ENCODE measurements at places on chromosomes 3 and 15.

DNA sequence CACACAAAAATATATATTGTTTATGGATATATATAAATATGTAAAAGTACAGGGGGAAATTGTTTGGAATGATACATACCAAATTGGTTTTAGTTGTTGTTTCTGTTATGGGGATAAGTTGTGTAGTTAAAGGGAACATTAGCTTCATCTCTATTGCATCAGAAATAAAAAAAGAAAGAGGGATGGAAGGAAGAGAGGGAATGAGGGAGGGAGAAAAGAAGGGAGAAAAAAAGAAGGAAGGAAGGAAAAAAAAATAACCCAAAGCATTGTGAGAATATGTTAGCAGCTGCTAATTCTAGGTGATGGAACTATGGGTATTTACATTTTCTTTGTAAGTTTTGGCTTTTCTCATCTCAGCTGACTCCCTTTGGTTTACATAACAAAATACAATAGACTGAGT lies 1.3 kb downstream of the CCR8 start:
- peak overlapping the region; percentile 60 for H3K27ac ChIP-seq
- no peak for DNase-seq
- H3K4me1 ChIP-seq, result peaks cover 66% of the 10 kb centered on the region
- H3K27me3 ChIP-seq, result no peaks in the 10 kb centered on the region
- H3K4me3 ChIP-seq, result peak overlapping the region; percentile 66

DNA sequence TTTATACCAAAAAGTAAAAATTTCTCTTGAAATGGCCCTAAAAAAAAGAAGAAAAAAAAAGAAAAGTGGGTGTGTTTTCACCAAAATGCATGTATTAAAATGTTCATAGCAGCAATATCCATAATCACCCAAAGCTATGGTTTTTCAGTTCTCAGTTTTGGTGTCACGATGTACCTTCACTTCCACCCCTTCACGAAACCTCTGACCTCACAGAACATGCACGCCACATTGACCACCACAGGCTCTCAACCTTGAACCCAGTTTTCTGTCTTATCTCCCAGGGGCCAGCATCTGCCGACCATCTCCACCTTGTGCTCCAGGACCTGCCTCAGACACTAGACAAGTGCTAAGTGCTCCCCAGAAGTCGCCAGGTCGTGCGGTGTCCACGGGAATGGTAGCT lies 30.4 kb downstream of the COLQ start:
- H3K4me1 ChIP-seq, result peaks cover 12% of the 10 kb centered on the region
- peaks cover 1% of the 10 kb centered on the region for H3K27me3 ChIP-seq
- no peak overlapping the region for H3K27ac ChIP-seq
- DNase-seq, result no peak

DNA sequence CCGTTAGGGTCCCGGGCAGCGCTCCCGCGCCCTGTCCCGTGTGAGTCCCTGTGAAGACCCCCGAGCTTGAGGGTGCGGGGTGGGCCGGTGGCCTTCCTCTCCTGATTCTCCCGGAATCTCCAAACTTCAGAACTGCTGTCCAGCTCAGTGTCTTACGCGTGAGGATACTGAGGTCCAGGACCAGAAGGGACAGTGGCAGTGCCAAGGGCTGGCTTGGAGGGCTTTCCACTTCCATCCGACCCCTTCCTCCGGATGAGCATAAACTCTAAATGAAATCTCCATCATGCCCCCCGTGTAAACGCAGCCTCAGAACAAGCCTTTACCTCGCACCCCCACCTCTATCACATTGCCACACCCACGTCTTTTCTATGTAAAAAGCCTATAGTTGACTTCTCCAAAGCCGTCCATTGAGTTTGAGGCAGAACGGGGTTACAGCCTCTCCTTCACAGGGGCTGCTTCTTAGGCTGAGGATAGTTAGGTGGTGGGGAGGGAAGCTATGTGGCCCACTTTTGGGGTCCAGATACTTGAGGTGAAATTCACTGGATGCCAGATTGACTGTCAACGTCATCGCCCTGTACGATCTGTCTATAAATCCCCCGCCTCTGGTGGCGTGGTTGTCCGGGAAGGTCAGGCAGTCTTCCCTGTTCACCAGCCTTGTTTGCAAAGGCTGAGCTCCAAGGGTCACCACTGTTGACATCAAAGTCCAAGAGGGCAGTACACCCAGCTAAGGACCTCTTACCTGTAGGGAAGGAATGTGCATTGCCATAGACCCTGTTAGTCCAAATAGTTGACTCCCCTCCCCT lies 1.1 kb downstream of the EDEM1 start:
- no peaks in the 10 kb centered on the region for H3K27me3 ChIP-seq
- H3K36me3 ChIP-seq, result peaks cover 52% of the 10 kb centered on the region
- peaks cover 36% of the 10 kb centered on the region for H3K4me1 ChIP-seq
- peak overlapping the region; percentile 100 for H3K27ac ChIP-seq
- peak overlapping the region; percentile 99 for H3K4me3 ChIP-seq

DNA sequence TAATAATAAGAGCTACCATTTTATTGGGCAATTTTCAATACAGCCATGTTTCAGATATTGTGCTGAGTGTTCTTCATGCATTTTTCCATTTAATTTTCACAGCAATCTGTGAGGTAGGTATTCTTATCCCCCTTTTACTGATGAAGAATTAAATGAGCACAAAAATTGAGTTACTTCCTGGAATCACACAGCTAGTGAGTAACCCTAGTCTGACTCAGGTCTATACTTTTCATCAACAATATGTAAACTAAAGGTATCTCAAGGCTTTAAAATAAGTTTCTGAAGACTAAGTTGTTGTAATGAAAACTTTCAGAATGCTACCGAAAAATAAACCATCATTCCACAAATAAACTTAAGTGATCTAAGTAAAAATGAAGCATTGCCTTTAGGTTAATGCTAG lies 22.3 kb downstream of the HACD2 start:
- no peaks in the 10 kb centered on the region for H3K27me3 ChIP-seq
- no peak overlapping the region for H3K27ac ChIP-seq
- DNase-seq, result no peak

DNA sequence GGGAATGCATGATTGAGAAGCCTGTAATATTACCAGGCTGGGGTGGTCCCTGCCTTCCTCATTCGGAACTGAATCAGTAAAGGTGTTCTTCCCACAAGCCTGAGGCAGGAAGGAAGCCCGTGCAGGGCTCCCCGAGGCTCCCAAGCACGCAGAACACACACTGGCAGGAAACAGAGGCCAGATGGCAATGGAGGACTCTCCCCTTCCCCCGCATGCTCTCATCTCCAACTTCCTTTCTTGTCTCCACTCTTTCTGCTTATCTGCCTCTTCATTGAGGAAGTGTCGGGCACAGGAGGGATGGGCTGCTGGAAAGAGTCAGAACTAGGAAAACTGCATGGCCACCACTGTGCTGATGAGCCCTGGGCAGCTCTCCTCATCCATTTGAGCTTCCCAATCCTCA lies 123.5 kb downstream of the NUP210 start:
- no peak for DNase-seq
- peaks cover 10% of the 10 kb centered on the region for H3K27me3 ChIP-seq
- H3K36me3 ChIP-seq, result no peaks in the 10 kb centered on the region
- H3K4me1 ChIP-seq, result peaks cover 4% of the 10 kb centered on the region

DNA sequence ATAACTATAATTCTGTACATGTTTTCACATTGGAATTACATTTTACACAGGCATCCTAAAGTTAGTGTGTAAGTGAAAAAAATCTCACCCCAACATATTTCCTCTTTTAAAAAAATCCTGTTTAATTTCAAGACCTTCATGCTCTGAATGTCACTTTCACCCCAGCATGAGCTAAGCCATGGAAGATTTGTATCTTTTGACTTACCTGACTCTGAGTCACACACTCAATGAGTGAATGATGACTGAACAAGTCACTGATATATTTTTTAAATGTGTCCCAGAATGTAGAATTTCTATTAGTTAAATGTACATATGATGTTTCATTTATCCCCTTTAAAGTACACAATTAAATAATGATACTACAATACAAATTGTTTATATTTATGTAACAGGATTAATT lies 199.9 kb upstream of the RBMS3 start:
- H3K27ac ChIP-seq, result no peak overlapping the region
- peaks cover 2% of the 10 kb centered on the region for H3K4me1 ChIP-seq
- no peaks in the 10 kb centered on the region for H3K27me3 ChIP-seq
- H3K4me3 ChIP-seq, result no peak overlapping the region

DNA sequence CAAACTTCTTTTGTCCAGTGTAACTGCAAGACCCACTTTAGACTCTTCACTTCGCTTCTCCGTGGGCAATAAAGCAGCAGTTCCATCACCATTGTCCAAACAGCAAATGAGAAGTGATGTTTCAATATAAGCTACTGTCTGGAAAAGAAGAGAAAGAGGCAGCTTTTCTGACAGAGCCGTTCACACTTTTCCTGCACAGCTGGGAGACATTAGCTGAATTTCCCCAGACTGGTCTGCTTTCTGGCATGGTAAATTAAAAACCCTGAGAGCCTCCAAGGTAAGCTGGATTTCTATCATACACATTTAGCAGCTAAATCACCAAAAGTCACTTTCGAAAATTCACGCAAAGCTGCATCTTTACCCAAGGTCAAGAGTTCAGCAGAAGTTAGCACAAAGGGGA lies 108.5 kb upstream of the CMC1 start:
- DNase-seq, result no peak
- no peak overlapping the region for H3K27ac ChIP-seq
- H3K4me1 ChIP-seq, result no peaks in the 10 kb centered on the region
- H3K36me3 ChIP-seq, result no peaks in the 10 kb centered on the region
- H3K4me3 ChIP-seq, result no peak overlapping the region
- H3K27me3 ChIP-seq, result peaks cover 19% of the 10 kb centered on the region

- no peaks in the 10 kb centered on the region for H3K4me1 ChIP-seq
- H3K27ac ChIP-seq, result no peak overlapping the region
- DNase-seq, result no peak
- no peak overlapping the region for H3K4me3 ChIP-seq
- no peaks in the 10 kb centered on the region for H3K27me3 ChIP-seq
Observed at GRCh38 chr3:33629219-33629618, 88.8 kb downstream of the CLASP2 start.

DNA sequence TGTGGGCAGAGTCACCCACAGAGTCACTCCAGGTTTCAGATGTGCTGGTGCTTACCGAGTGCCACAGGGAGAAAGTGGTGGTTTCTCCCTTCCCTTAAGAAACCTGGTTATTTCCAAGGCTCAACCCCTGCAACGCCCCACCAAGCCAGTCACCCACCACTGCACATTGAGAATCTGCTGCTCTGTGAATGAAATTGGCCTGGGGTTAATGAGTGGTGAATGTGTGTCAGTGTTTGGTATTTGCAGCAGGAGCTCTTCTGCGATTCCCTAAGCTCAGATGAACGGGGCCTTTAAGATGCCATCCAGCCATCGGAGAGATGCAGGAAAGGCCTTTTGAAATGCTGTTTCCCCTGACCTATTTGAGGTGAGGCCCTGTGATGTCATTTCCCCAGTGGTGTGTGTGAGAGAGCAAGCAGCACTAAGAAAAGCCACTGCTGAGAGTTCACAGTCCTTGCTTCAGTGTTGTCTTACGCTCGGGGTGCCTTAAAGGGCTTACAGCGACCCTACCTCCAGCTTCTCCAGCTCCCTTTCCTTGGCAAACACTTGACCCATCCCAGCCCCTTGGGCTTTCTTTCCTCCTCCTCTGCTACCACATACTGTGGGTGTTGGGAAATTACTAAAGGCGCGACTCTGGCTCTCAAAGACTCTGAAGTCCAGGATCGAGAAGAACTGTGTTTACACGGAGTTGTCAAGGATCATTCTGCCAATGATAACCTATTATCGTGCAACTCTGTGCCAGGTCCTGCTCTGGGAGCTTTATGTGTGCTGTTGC lies 68.9 kb downstream of the SMAD3 start:
- peak overlapping the region; percentile 79 for H3K4me3 ChIP-seq
- peaks cover 13% of the 10 kb centered on the region for H3K36me3 ChIP-seq
- H3K27ac ChIP-seq, result peak overlapping the region; percentile 97
- DNase-seq, result peak; percentile 56

DNA sequence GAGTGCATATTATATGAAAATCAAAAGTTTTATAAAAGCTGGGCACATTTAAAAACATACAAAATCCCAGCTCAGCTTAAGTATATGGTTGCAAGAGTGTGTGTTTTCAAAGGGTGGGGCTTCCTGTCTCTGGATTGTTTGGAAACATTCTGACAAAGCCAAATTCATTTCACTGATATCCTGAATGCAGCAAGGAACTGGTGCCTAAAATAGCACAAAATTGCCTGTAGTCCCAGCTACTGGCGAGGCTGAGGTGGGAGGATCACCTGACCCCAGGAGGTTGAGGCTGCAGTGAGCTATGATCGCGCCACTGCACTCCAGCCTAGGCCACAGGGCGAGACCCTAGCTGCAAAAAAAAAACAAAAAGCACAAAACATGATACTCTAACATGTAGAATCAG lies 13.0 kb upstream of the TJP1 start:
- no peak for DNase-seq
- H3K36me3 ChIP-seq, result no peaks in the 10 kb centered on the region
- H3K4me1 ChIP-seq, result no peaks in the 10 kb centered on the region
- H3K4me3 ChIP-seq, result no peak overlapping the region
- H3K27ac ChIP-seq, result no peak overlapping the region

DNA sequence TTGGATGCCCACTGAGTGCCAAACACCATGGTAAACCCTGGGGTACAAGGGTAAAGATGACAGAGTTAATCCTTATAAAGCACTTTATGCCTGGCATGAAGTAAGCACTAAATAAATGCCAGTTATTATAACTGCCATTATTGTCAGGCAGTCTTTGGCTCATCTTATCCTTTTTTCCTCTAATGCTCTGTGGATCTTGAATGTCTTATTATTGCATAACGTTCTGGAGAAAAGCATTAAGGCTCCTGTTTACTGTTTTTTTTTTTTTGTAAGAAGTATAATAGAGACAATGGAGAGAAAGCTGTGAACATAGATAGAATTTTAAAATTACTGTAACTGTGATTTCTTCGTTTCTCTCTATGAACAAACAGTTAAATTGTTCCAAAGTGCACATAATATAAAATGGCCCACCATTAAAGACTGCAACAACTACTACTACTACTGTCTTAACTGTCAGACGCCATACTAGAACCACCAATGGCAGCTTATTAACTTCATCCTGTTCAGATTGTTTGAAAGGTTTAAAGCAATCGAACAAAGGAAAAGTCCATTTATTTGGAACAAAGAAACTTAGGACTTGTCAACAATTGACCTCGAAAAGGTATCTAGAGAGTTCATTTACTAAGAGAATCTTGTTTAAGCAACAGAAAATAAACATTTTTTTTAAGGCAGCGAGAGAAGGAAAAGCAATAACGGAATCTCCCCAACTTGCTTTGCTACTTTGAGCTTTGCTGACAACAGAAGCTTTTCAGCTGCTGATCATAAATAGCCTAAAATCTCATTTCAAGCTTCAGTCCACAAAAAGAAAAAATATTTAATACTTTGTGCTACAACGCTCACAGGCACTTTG lies 520.7 kb downstream of the ROBO1 start:
- H3K4me3 ChIP-seq, result no peak overlapping the region
- no peaks in the 10 kb centered on the region for H3K4me1 ChIP-seq
- H3K36me3 ChIP-seq, result no peaks in the 10 kb centered on the region
- no peak for DNase-seq
- no peak overlapping the region for H3K27ac ChIP-seq

GRCh38 chr15:74304431-74304830 lies 63.0 kb downstream of the CYP11A1 start:
- no peak overlapping the region for H3K27ac ChIP-seq
- DNase-seq, result no peak
- H3K36me3 ChIP-seq, result no peaks in the 10 kb centered on the region
- peaks cover 26% of the 10 kb centered on the region for H3K27me3 ChIP-seq
- no peaks in the 10 kb centered on the region for H3K4me1 ChIP-seq

GRCh38 chr3:24182756-24183155 lies 237.7 kb downstream of the NR1D2 start:
- H3K4me1 ChIP-seq, result no peaks in the 10 kb centered on the region
- no peak overlapping the region for H3K27ac ChIP-seq
- no peak for DNase-seq
- no peak overlapping the region for H3K4me3 ChIP-seq

GRCh38 chr3:55818485-55818884 lies 331.4 kb upstream of the WNT5A start:
- H3K4me1 ChIP-seq, result no peaks in the 10 kb centered on the region
- H3K4me3 ChIP-seq, result no peak overlapping the region
- no peak overlapping the region for H3K27ac ChIP-seq
- no peak for DNase-seq
